ENCODE measurements at places on chromosomes 13 and 19.

- no peak for DNase-seq
Measured at GRCh38 chr19:33754361-33754760, 42.3 kb upstream of the KCTD15 start.

DNA sequence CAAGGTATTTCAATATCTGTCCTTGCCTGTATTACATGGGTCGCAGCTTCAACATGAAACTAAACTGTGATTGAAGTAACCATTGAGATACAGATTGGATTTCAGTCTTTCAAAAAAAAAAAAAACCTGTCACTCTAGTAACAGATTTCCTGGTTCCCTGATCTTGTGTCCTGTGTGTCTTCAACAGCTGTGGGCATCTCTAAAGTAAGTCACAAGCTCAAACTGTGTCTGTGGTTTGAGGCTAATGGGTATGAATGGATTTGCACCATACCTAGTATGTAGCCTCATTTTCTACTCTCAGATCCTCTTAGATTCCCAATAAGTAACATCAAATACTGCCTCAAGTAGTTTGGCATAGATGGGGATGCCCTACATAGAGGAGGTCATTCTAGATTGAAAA is 300.1 kb downstream of the COG6 start:
- no peak for DNase-seq

DNA sequence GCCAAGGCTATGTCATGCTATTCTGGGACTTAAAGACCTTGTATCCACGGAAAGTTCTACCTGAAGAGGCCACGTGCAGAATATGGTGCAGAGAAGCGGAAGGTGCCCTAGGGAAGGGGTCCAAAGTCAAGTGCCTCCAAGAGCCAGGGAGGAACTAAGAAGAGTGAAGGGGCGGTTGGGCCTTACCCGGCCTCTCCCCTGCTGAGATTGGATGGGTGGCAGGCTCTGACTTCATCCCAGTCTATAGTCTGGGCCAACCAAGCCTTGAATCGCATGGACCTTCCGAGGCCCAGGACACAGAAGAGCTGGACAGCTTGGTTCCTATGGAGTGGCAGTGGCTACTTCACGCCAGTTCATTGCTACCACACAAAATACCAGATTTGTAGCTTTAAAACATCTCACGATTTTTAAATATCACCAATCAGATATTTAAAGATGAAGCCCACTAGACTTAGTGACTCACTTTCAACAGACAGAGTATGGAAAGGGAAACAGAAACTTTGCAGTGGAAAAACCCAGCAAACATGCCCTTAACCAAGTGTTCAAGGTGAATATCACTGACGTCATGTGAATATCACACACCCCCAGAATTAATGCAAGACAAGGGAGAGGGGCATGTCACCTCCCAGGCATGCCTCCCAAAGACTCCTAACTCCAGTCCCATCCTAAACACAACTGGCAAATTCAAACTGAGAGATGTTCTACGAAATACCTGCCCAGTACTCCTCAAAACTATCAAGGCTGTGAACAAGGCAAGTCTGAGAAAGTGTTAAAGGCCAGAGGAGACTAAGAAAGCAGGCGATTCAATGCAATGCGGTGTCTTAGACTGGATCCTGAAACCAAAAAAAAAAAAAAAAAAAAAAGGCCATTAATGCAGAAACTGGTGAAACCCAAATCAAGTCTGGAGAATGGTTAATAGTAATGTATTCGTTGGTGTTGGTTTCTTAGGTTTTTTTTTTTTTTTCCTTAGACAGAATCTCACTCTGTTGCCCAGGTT is 10.2 kb downstream of the C19orf12 start:
- DNase-seq: no peak

- DNase-seq: no peak
Measured at GRCh38 chr13:33381906-33382305, 96.4 kb upstream of the STARD13 start.

- DNase-seq: no peak
Measured at GRCh38 chr19:18160971-18161635, 8.1 kb downstream of the PIK3R2 start.

DNA sequence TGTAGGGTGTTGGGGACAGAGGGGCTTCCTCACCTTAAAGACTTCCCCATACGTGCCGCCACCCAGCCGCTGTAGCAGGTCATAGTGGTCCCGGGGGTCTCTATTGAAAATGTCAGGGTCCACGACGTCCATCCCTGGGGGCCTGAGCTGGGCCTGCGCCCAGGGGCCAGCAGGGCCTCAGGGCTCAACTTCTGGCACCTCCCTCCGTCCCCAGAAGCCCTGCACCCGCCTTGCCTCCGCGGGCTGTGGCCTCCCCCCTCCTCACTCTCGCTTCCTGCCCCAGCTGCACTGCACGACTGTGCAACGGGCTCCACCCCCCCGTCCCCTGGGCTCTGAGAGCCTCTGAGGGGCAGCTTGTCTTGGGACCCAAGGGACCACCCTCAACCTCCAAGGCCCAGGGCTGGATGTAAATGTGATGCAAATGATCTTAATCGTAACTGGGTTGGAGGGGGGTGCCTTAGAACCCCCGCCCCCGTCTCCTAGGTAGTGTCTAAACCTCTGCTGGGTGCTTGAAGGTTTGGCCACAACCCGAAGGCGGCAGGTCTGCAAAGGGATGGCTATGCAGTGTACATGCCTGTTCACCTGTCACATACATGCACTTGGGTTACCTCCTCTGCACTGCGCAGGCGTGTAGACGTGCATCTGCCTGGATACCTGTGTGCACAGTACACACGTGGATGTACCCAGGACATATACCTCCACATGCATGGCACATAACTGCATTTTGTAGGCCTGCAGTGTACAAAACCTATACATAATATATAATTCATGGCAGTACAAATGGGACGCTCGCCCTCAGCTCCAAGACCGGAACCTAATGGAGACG is at the start of gene MAP4K1:
Gene MAP4K1 (minus strand): TSS at position 190 of the 826 bp plus-strand sequence. CDS start 58 bp downstream, at position 132.
- no peak for DNase-seq

DNA sequence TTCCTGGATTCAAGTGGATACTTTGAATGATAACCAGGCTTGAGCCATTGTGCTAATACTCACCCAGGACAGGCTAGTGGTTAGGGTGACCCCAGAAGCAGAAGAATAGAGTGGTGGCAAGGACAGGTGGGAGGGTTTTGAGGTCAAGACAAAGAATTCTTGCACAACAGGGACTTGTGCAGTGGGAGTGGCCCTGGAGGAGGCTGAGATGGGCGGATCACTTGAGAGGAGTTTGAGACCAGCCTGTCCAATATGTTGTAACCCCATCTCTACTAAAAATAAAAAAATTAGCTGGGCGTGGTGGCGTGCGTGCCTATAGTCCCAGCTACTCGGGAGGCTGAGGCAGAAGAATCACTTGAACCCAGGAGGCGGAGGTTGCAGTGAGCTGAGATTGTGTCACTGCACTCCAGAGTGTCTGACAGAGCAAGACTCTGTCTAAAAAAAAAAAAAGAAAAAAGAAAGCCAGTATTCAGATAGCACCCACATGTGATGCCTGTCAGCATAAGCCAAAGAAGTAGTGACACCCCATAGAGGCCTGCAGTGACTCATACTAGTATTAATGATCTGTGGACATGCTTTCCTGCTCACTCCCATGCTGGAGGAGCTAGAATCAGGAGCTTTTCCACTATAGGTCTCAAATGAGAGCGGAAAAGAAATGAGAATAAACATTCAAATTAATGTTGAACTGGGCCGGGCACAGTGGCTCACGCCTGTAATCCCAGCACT is 78.7 kb downstream of the RNF17 start:
- no peak for DNase-seq

DNA sequence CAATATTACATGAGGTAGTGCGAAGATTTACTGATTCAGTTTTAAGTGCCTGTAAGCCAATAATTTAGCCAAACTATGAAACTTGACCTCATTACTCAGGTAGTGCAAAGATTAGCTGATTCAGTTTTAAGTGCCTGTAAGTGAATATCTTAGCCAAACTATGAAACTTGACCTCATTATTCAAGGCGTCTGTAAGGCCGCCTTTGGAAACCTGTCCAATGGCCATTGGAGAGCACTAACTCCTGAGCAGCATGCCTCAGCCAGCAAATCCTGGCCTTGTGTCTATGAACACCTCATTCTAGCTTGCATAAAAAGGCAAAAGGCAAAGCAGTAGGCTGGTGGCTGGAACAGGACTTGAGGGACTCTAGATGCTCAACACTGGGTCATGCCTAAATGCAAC is 127.0 kb upstream of the GPR12 start:
- DNase-seq: no peak

- DNase-seq: no peak
Measured at GRCh38 chr13:60351855-60352615, 45.0 kb upstream of the TDRD3 start.

- DNase-seq: no peak
Measured at GRCh38 chr19:19788015-19788414, 33.5 kb downstream of the ZNF506 start.

DNA sequence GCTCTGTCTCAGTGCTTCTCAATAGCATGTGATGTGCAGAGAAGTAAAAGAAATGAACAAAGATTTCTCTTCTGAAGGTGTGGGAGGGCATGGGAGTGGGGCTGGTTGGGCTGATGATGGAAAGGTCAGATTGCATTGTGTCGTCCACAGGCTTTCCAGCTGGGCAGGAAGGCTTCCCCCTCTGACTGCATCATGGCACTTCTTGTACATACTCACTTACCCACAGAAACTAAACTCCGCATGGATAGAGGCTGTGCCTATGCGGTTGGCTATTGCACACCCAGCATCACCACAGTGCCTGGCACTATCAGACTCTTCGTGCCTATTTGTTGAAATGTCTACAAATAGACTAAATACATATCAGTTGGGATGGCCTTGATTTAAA is 24.4 kb upstream of the TNFSF11 start:
- no peak for DNase-seq

GRCh38 chr13:49627831-49628652 is at the start of gene ARL11:
ARL11 (plus strand) TSS chr13:49628507; CDS start chr13:49630448, 1,941 bp downstream.
- DNase-seq: no peak

GRCh38 chr19:42468273-42468796 is 25.6 kb upstream of the CXCL17 start:
- no peak for DNase-seq

GRCh38 chr13:78597602-78597932 is 5.8 kb downstream of the POU4F1 start:
- no peak for DNase-seq

Data from LNCaP clone FGC (cell line).